Stimulated activated CD4-positive, alpha-beta T cell treated with anti-CD3 and anti-CD28 coated beads, TNF-alpha, amount 100 ng/mL, for 1 hour (primary cell): ENCODE measurements at places on chromosomes 5 and 9.

DNA sequence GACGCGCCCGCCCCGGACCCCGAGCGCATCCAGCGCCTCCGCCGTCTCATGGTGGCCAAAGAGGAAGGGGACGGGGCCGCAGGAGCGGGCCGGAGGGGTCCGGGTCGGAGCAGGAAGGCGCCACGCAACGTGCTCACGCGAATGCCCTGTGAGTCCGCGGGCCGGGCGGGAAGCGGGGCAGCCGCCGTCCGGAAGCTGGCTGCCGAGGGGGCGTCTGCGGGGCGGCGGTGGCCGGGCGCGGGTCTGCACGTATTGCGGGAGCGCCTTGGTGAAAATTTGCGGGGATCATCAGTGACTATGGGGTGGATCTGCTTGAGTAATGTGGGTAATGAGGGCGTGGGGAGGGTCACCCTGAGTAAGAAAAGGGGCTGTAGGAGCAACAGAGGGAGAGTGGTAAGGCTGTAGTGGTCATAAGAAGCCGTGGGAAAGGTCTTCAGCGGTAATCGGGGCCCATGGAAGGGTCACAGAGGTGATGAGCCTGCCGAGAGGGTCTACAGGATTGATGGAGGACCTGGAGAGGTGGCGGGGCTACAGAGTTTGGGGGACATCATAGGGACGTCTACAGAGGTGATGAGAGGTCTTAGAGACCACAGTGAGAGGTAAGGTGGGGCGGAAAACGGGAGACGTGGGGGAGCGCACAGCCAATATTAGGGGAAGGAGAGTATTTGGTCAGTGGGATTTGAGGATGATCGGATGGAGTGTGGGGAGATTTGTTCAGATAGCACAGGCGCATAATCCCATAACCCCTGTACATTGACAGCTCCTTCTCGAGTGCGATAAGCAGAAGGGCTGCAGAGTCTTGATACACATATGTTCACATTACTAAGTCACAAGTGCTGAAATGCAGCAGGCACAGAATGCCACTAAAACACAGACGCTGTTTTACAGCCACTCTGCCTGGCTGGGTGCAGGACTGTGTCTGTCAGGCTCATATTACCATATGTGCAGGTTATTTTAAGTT lies 819 bp downstream of the LSM11 start:
- no peak for DNase-seq

DNA sequence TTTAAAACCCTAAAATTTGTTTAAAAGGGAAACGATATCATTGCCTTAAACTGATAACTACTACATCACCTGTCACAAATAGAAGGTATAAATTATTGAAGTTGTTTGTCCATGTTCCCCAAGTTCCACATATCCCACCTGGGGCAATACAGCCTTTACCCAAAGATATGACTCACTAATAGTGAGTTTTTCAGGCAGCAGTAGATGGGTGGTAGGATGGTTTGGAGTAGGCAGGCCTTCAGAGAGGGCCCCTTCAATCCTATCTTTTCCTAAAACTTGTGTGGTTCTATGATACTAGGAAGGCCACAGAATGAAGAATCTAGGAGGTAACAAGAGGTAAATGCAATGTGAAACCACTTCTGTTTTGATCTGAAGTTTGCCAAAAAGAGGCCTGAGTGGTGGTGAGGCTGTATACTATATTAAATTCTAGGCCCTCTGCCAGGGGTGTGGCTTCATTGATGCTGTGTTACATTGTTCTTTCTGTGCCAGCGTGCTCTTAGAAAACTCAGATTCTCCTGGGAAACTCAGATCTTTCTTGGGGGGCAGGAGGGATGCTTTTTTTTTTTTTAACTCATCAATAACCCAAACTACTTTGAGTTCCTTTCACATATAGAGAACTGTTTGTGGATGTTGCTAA lies 7.2 kb downstream of the CYSTM1 start:
- DNase-seq = no peak

DNA sequence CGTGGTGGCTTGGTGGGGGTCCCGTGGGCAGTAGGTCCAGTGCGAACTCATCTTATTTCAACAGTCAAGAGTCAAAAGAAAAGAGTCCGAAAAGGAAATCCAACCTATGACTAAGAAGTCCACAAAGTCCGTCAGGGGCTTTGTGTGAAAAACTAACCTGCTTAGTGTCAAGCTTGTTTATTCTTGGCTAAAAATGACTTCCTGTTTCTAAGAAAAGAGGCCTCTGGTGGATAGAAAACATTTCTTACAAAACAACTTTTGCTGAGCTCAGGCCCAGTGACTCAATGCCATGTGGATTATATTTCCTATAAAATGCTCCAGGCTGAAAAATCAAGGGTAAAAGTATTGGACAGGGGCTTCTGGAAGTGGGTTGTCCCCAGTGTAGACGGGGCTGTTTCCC lies 105.9 kb downstream of the GADD45G start:
- DNase-seq = no peak

- peak; percentile 13 for DNase-seq
Measured at GRCh38 chr5:41925555-41925951, 472 bp downstream of the FBXO4 start.

DNA sequence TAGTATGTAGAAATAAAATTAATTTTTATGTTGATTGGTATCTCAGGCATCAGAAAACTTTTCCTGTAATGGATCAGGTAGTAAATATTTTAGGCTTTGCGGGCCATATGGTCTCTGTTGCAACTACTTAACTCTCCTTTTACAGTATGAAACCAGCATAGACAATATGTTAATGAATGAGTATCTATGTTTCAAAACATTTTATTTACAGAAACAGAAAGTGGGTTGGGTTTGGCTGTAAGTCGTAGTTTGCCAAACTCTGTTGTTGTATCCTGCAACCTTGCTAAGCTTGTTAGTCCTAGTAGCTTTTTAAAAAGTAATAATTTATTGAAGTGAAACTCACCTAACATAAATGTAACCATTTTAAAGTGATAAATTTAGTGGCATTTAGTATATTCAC lies 132.1 kb downstream of the NR3C1 start:
- DNase-seq = no peak

DNA sequence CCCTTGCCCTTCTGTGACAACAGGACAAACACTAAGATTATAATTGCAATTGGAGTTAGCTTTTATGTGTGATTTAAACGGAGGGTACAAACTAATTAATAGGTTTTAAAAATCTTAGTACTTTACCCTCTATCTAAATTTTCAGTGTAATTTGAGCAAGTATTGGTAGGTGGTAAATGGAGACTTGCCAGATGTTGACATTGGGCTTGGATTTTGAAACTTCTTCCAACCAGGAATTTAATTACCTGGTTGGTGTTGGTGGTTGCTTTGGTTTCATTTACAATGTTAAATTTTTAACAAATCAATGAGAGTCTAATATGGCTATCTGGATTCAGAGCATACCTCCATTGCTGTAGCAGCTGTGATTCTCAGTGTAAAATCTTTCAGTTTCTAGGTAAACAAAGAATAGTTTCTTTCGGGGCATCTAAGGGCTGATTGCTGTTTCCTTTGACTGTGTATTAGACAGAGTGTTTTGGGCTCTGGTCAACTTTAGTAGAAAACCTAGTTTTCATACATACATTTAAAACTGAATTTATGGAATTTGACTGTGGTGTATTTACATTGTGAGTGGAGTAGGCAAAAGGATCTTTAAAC lies 1.9 kb downstream of the DAPK1 start:
- no peak for DNase-seq
